Cardiac septum (tissue), 1 donor: ENCODE measurements at places on chromosomes 3 and 15. TPM values are rescaled to one million over a fixed set of nuclear protein-coding genes. Genes with fewer than 3 reads are reported as not detected.

DNA sequence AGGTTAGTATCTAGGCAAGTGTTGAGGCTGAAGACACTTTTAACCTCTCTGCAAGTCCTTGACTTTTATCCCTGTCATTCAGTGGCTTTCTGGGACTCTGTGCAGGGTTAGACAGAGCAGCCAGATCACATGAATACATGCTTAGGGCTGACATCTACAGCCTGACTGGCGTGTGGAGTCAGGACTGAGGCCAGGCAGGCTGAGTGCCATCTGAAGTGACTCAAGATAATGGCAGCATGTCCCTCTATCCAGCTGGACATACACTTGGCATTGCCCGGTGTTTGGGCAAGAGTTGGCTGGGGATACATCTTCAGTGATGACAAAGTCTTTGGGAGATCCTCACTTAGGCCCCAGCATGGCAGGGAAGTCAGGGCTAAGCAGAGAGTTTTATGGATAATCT, 22.4 kb downstream of the DUOX2 start:
- peak; percentile 75 for DNase-seq

The OCA2 gene
- total RNA-seq: not detected

The LSAMP gene
- 0.48 TPM for total RNA-seq

DNA sequence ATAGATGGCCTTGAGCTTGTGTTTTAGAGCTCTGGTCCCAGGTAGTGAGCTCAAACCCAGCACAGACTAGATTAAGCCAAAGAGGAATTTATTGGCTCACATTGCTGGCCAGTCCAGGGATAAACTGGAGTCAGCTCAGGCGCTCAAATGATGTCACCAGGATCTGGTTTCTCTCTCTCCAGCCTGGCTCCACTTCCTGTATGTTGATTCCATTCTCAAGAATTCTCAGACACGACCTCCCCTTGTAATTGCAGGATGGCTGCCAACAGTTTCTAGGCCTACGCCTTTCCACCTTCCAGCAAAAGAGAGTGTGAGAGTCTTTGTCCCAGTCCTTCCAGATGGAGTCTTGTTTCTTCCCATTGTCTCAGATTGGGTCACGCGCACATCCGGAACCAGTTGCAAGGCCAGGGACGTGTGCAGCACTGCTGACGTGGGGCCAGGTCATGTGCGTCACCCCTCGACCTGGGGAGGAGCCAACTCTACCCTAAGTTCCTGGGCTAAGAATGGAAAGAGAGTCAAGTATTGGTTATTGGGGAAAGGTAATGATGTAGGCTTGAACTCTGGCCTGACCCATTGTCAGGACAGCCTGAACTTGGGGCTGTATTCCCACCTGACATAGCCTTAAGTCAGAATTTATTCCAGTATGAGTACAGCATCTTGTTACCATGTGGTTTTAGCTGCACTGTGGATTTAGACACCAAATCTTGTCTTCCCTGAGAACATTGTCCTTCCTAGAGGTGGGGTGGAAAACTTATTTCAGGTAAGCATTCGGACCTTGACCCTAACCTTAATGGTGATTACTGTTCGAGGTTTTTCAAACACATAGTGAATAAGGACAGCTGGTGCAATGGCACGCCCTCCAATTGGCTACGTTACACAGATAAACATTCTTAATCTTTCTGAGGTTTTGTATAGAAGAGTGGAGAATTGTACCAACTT, 31.6 kb downstream of the CACNA1D start:
- DNase-seq: no peak

The GOLGA6D gene
- not detected for total RNA-seq

- DNase-seq: no peak
These were observed 50.1 kb upstream of the CRTC3 start for GRCh38 chr15:90479656-90480055.

The TMC3 gene
- not detected for total RNA-seq

GRCh38 chr3:18489939-18490338, 64.8 kb upstream of the SATB1 start:
- DNase-seq: no peak

The RARB gene
- 20.3 TPM for total RNA-seq

DNA sequence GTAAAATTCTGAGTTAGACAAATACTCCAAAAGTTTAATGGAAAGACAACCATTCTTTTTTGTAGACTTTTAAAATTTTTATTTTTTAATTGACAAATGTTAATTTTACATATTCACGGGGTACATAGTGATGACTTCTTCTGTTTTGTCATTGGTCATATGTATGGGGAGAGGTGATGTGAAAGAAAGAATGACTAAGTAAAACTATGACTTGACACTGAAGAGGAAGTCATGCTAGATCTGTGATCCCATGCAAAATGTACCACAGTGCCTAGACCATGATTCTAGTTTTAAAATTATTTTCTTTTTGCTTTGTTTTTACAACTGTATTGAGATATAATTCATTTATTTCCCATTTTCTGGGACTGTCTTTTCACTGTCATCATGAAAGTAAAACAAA, 281.6 kb downstream of the MBNL1 start:
- no peak for DNase-seq

DNA sequence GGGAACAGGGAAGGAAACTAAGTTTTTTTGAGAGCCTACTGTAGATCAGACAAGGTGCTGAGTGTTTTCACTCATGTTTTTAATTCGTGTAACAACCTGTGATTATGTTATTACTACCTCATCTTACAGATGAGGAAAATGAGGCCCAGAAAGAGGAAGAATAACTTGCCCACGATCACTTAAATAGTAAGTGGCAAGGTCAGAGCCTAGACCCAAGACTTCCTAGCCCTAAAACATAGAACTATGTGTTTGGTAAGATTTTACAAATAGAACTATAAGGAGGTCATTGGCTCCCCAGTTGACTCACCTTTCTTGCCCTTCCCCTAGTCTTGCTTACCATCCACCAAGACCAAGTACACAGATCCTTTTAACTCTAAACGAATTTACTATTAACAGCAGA, 13.7 kb downstream of the SENP8 start:
- no peak for DNase-seq

The SERPINI2 gene
- total RNA-seq: 0.46 TPM

DNA sequence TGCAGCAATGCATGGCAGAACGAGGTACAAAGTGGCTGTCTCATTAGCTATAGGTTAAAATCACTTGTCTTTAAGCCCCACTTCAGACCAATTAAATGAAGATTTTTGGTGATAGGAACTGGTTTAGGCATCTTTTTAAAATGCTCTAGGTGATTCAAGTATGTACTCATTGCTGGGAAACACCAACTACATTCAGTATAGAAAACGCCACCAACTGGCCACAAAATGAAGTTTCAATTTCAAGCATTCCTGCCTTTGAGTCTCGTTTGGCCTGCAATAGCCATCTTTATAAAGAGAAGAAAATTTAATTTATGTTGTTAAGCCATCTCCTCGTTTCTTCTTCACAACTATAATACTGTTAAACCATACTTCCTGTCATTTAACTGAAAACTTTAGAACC, 587.9 kb downstream of the GBE1 start:
- DNase-seq: no peak

DNA sequence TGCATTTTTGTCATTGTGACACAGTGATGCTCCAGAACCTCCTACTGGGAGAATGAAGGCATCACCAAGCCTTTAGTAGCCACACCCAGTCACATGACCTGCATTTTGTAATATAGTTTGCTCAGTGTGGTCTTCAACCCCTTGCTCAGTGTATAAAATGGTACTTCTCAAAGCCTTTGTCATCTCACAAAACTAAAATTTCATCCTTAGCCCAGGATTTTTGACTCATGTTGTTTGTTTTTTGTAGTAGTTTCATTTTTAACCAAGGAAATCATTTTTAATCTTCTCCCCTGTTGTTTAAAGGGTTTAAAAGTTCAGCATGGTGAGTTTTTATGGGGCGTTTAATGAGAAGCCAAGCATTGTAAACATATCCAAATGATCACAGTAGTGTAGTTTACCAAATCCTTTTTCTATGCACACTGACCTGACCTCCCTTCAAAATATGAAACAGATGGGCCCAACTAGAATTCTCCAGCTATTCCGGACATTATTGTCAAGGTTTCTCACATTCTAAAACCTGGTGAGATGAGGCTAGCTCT, 123.5 kb upstream of the IL12A start:
- DNase-seq: no peak

DNA sequence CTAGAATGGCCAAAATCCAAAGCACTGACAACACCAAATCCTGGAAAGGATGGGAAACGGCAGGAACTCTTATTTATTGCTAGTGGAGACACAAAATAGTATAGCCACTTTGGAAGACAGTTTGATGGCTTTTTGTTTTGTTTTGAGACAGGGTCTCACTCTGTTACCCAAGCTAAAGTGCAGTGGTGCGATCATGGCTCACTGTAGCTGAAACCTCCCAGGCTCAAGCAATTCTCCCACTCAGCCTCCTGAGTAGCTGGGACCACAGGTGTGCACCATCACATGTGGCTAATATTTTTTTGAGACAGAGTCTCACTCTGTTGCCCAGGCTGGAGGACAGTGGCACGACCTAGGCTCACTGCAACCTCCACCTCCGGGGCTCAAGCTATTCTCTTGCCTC, 27.3 kb upstream of the GPR160 start:
- DNase-seq: no peak

DNA sequence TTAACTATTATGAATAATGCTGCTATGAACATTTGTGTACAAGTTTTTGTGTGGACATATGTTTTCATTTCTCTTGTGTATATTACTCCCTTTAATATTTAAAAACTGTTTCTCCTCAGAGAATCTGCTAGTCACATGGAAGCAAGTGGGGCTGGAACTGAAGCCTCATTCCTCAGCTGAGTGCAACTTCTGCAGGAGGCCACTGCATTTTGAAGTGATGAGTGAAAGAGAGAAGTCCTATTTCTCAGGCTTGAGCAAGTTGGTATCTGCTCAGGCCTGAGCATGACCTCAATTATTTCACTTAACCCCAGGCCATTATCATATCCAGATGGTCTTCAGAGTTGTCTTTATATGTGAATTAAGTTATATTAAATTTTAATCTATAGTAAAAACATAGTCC, 11.5 kb downstream of the TLR9 start:
- no peak for DNase-seq

DNA sequence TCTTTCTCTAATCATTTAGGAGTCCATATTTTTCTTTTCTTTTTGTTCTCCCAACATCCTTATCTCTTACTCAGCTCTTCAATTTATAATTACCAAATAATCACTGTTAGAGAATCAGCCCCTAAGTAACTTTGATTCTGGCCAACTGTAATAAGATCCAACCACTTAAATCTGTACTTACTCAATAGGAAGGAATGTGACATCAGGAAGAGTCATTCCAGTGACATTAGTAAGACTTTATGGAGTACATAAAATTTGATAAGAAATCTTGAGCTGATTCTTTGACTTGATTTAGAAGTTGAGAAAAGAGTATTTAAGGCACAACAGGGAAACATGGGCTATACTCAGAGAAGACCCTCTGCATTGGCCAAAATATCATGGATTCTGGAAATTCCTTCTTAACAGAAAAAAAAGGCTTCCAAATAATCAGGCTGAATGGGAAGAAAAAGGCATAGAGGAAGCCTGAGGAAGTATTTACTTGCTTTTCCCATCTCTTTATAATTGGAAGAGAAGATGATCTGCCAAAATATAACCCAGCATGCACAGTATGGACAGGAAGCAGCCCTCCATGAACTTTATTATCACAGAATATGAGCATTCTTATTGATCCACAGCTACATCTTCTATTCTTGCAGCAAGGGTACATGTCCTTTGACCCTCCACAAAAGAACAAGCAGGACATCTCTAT, 289.7 kb upstream of the TPRG1 start:
- DNase-seq: no peak
